ENCODE measurements at places on chromosomes 3 and 15.

GRCh38 chr3:158935846-158936245 is 134.0 kb downstream of the MFSD1 start:
- DNase-seq, result no peak

DNA sequence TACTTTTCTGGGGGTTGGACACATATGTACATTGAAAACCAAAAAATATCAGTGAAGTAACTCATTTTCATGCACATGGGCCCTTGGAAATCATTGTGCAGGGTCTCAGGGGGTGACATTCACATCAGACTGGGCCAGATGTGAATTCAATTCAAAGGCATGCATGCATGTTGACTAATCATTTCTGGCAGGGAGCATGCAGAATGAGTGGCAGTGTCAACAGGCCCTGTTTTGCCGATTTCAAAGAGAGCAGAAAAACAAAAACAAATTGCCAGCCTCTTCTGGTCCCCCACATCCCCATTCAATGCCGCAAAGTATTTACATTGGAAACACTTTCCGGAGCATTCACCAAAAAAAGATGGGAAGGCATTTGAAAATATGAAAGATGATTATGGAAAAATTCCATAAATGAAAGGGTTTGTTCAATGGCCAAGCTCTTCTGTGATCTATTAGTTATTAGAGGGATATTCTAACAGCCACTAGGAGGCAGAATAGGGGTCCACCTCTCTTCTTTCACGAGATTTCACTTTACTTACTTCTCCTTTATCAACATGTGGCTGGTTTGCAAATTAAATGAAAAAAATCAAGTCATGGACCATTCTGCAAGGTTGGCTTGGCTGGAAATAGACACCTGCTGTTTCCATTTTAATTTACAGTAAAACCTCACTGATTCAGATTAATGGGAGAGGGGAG is 119.9 kb upstream of the FEZF2 start:
- DNase-seq, result no peak

GRCh38 chr15:70518201-70519003 is 245.0 kb downstream of the UACA start:
- DNase-seq, result no peak

DNA sequence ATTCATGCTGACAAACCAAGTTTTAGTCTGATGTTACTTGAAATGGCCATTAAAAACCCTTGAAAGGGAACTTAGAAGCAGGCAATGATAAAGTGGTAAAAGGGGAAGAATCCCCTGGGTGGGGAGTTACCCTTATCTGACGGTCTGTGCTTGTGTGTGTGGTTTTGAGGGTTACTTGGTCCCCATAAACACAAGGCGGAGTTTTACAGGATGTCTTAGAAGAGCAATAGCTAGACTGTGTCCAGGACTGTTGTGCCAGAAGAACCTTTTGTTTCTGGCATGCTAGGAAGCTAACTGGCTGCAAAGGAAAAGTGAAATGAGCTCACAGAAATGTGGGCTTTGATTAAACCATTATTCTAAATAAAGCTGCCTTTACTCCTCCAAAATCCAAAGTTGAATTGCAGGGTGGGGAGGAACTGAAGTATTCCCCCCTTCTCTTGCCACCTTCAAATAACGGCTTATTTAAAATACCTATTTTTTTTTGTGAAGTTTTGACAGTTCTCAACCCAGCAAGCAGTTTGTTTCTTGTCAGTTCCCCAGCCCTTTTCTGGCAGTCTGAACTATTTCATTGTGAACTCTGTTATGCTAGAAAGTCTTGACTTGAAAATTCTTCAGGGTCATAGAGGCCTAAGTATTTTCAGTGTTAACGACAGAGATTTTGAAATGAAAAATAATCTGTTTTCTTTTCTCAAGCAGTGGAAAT is 443.5 kb downstream of the OTOL1 start:
- no peak for DNase-seq

- no peak for DNase-seq
Observed at GRCh38 chr3:97720417-97720816, 44.1 kb upstream of the ARL6 start.

DNA sequence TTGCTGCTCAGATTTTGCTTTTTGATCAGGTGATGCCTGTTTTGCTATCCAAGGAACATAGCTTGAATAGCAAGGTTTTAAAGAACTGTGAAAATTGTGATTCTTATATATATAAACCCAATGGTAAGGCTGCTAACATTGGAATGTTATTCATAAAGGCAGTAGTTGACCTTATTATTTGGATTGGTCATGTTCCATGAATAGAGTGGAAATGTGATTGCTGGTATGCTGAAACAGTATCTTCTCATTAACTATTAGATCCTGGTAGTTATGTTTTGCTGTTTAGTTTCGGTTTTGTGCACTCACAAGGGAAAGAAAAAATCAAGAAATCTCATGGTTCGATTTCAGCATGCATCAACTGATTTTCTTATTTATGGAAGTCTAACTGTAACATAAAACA is 78.7 kb upstream of the NPHP3 start:
- no peak for DNase-seq

GRCh38 chr3:17847156-17847555 is 104.7 kb upstream of the TBC1D5 start:
- no peak for DNase-seq

DNA sequence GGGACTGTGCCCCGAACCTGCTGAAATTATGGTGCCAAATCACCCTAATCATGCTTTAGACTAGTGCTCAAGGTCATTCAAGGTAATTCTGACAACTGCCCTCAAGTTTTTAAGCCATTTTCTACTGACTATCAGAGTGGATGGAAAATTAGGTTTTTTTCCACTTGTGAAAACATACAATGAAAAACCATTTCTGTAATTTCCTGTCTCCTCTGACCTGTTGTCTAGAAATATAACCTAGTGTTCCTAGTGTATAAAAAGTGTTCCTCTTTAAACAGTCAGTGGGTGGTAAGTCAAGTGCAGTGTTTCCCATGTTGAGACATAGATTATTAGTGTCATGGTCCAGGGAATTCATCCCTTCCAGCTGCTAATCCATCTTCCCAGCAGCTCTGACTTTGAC is 232.8 kb upstream of the UMPS start:
- no peak for DNase-seq

GRCh38 chr15:46344115-46344724 is 709.4 kb downstream of the SQOR start:
- no peak for DNase-seq

- DNase-seq, result no peak
Observed at GRCh38 chr3:52633786-52634185, 51.9 kb downstream of the PBRM1 start.

- no peak for DNase-seq
Observed at GRCh38 chr3:191138937-191139336, 60.1 kb upstream of the OSTN start.

- DNase-seq, result no peak
Observed at GRCh38 chr15:43105077-43105736, 631 bp downstream of the UBR1 start.

DNA sequence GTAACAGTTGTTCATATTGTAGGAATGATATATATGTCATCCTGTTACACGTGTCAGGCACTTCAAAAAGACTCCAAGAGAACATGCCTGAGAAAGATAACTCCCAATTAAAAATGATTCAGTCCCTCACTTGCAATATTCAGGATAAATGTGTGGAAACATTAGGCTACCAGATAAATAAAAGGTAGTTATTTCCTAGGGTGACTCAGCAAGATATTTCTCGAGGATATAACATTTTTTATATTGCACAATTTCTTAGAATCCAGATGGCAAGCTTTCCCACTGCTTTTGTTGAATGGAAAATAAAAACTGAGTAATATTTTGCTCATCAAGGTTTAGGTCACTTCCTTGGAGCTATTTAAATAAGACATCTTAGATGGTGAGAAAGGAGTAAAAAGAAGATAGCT is 181.4 kb downstream of the GAP43 start:
- no peak for DNase-seq

- DNase-seq, result no peak
Observed at GRCh38 chr15:34359416-34359815, 7.6 kb downstream of the LPCAT4 start.

- DNase-seq, result no peak
Observed at GRCh38 chr15:31439328-31439727, 112.7 kb downstream of the KLF13 start.

DNA sequence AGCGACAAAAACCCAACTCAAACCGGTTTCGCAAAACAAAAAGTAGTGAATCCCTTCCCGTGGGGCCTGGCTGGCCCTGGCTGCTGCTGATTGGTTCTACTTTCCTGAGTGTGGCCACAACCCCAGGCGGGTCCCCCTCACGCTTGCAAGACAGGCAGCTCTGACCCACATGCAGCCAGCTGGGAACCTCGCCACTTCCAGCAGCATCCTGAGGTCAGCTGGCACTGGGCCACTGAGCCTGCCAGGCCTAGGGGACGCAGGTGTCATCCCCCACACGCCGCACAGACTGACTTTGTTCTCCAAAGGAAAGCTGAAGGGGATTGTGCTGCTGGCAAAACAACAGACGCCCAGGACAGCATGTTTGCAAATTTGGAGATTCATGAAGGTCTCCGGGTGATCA is 111.1 kb downstream of the TPRA1 start:
- no peak for DNase-seq

- no peak for DNase-seq
Observed at GRCh38 chr15:85954586-85954985, 125.1 kb upstream of the AGBL1 start.

- no peak for DNase-seq
Observed at GRCh38 chr3:71893702-71894479, 108.9 kb upstream of the PROK2 start.

- DNase-seq, result no peak
Observed at GRCh38 chr3:156431334-156432124, 123.4 kb downstream of the SSR3 start.

- DNase-seq, result no peak
Observed at GRCh38 chr15:62474021-62474770, 309.1 kb upstream of the C2CD4B start.

DNA sequence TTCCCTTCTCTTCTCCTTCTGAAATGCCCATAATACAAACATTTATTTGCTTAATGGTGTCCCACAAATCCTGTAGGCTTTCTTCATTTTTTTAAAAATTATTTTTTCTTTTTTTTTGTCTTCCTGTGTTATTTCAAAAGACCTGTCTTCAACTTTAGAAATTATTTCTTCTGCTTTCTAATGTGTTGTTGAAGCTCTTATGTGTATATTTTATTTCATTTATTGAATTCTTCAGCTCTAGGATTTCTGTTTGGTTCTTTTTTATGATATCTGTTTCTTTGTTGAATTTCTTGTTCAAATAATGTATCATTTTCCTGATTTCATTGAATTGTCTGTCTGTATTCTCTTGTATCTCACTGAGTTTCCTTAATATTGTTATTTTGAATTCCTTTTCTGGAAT is 63.1 kb downstream of the AP4E1 start:
- no peak for DNase-seq

DNA sequence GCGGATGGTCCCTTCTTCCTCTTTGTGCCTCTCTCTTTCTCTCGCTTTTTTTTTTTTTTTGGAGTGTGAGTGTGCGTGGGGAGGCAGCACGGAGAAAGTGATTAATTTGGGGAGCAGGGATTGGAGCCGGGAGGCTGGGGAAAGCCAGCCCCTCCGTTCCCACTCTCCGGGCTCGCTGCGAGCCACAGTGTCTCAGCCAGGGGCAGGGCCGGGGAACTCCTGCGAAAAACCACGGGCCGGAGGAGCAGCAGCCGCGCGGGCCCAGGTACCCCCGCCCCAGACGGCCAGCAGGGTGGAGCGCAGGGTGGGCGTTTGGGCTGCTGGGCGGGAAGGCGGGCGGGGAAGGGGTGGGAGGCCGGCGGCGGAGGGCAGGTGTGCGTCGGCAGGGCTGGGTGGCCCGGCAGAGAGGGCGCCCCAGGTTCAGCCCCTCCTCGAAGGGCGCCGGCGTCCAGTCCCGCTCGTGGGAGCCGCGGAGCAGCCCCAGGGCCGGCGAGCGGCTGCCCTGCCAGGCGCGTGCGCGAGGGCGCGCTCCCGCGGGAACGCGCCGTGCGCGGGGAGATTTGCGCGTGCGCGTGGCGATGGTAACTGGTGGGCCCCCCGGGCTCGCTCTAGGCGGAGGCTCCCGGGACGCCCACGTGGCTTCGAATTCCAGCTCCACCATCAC is 1.4 kb downstream of the CHL1 start:
- DNase-seq, result no peak

DNA sequence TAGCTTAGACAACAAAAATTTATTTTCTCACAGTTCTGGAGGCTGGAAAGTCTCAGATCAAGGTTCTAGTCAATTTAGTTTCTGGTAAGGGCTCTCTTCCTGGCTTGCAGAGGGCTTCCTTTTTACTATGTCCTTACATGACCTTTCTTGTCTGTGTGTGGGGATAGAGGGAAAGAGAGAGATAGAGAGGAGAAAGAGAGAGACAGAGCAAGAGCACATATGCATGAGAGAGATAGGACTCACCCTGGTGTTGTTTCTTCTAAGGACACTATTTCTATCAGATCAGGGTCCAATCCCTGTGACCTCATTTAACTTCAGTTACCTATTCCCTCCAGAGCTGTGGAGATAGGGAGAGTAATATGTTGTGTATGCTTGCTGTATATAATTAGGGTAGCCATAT is 44.9 kb upstream of the TEX9 start:
- DNase-seq, result no peak

DNA sequence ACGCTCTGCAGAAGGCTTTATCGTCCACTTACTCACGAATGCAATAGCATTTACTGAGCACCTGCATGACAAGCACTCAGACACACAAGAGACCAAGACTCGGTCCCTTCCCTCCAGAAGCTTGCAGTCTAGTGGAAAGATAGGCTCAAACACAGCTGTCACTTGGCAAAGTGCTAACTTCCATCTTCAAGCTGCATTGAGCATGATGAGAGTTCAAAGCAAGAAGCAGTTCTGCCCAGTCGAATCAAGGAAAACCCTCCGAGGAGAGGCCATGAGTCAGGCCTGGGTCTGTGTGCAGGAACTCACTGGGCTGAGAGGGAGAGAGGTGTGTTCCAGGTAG is 51.5 kb downstream of the C3orf20 start:
- no peak for DNase-seq

- DNase-seq, result no peak
Observed at GRCh38 chr3:175743733-175744400, 884.7 kb downstream of the NAALADL2 start.

DNA sequence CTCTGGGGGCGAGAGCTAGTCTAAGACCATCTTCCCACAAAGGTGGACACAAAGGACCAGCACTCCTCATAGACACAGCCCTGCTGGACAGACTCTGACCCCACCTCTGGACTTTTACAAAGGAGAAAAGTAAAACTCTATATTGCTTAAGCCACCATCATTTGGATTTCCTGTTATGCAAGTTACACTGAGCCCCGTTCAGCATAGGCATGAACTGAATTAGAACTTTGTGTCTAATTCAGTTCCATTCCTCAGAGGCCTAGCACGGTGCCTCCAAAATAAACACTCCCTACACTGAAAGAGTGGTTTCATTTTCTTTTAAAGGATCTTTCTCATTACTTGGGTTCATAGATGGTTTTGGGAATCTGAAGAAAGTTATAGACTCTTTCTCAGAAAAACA is 79.2 kb upstream of the OCA2 start:
- no peak for DNase-seq

- no peak for DNase-seq
Observed at GRCh38 chr15:23877502-23878412, 190.7 kb upstream of the NDN start.

GRCh38 chr15:86919581-86919980 is 839.9 kb downstream of the AGBL1 start:
- no peak for DNase-seq

GRCh38 chr15:66951531-66952320 is 113.7 kb upstream of the SMAD3 start:
- DNase-seq, result no peak

GRCh38 chr3:114496021-114496434 is 202.2 kb downstream of the TIGIT start:
- no peak for DNase-seq
